ENCODE measurements at places on chromosomes 1 and 21. TPM values are rescaled to one million over a fixed set of nuclear protein-coding genes. Genes with fewer than 3 reads are reported as not detected.

The HPCAL4 gene
- total RNA-seq = not detected

The C1orf53 gene
- 6.5 TPM for total RNA-seq

The LRRC53 gene
- not detected for total RNA-seq

The AVPR1B gene
- not detected for total RNA-seq

The ACTN2 gene
- not detected for total RNA-seq

The TGFB2 gene
- total RNA-seq = 12.7 TPM

The FRRS1 gene
- total RNA-seq = 23.2 TPM

The THEM5 gene
- total RNA-seq = not detected

The SLC44A3 gene
- 7.1 TPM for total RNA-seq

The SH3BGRL3 gene
- total RNA-seq = 30.8 TPM

The AP4B1 gene
- total RNA-seq = 14.1 TPM

The CDA gene
- 0.59 TPM for total RNA-seq

The SPATA46 gene
- not detected for total RNA-seq

The SDF4 gene
- total RNA-seq = 151 TPM

The STYXL2 gene
- not detected for total RNA-seq

The NOC2L gene
- 47.7 TPM for total RNA-seq

The ADCY10 gene
- 0.36 TPM for total RNA-seq

The ARL8A gene
- 25.0 TPM for total RNA-seq

The PGLYRP3 gene
- total RNA-seq = not detected

The CDC42SE1 gene
- total RNA-seq = 44.8 TPM

The CENPL gene
- 12.1 TPM for total RNA-seq

The DNAJC6 gene
- total RNA-seq = 10.5 TPM

The LRRC3 gene
- total RNA-seq = 0.88 TPM

The KLHDC9 gene
- total RNA-seq = 1.5 TPM

The ADARB1 gene
- total RNA-seq = 19.5 TPM

The CA6 gene
- total RNA-seq = not detected

The IKBKE gene
- 18.8 TPM for total RNA-seq

The LCE1C gene
- not detected for total RNA-seq

The FCRL5 gene
- under 0.01 TPM for total RNA-seq

The ANGPTL3 gene
- total RNA-seq = under 0.01 TPM

The TLCD4 gene
- total RNA-seq = 2.4 TPM

The CCDC17 gene
- total RNA-seq = 1.5 TPM

The ELF3 gene
- total RNA-seq = under 0.01 TPM

The GPR52 gene
- 1.4 TPM for total RNA-seq

The ZNF326 gene
- 15.3 TPM for total RNA-seq

The ZNF695 gene
- 1.2 TPM for total RNA-seq

The KRTAP13-2 gene
- not detected for total RNA-seq

The SPRR2B gene
- not detected for total RNA-seq

Data from osteoblast (primary cell).